Stimulated activated CD8-positive, alpha-beta memory T cell treated with anti-CD3 and anti-CD28 coated beads, Interleukin-4, amount 100 ng/mL, for 4 hours (primary cell): ENCODE measurements at places on chromosomes 2 and 18.

DNA sequence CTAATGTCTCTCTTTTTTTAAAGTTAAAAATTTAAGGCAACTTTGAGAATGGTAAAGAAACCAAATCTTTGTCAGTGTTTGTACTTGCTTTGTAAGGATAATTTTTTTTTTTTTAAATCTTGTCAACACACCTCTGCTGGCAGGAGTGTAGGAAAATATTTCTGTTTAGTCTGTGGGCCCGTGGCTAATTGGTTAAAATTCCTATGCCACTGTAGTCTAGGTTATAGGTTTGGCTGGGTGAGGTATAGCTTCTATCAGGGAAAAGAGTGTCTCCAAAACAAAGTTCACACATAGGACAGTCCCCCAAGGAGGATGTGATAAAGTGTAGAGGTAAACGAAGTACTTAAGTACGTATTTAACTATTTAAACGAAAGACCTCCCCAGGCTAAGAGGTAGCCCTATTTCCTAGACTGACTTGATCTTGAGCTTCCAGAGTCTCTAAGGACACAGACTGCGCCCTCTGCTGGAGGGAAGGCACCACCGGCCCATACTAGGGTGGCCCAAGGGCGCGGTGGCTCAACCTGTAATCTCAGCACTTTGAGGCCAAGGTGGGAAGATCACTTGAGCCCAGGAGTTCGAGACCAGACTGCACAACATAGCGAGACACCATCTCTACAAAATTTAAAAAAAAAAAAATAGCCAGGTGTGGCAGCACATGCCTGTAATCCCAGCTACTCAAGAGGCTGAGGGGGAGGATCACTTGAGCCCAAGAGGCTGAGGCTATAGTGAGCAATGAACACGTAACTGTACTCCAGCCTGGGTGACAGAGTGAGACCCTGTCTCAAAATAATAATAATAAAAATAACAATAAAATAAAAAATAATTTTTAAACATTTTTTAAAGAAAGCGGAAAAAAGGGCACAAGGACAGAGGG lies 8.9 kb downstream of the TEX44 start:
- peak; percentile 60 for DNase-seq

- no peak for DNase-seq
Measured at GRCh38 chr2:88318071-88318955, 134.2 kb downstream of the FOXI3 start.

- DNase-seq = no peak
Measured at GRCh38 chr2:83016343-83017110, 1442.6 kb downstream of the SUCLG1 start.

DNA sequence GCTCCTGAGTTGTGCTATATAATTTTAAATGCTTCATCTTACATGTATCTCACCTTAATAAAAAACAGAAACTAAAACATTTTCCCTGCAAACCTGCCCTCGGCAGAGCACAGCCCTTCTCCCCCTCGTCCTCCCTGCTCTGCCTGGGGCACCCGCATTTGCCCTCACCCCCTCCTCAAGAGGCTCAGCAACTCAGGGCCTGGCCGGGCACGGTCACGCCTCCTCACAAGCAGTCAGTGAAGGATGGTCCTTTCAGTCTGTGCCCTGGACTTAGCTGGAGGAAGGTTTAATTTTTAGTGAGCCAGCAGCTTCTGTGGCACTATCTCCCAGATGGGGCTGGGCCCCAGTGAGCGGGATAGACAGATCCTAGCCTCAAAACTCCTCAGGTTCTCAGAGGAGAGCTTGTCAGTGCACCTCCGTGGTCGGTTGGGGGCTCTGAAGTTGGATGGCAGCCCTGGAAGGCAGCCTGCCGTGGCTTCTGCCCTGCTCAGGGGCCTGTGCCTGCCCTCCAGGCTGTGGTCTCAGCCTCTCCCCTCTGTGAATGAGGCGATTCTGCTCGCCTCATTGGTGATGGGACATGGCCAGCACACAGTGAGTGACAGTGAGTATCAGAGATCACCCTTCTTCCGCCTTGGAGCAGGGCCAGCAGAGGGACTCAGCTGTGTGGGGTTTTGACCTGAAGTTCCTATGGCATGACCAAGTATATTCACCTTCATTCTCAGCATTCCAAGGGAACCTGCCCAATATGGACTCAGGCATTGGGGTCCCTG lies 56.3 kb upstream of the AFF3 start:
- DNase-seq = no peak

DNA sequence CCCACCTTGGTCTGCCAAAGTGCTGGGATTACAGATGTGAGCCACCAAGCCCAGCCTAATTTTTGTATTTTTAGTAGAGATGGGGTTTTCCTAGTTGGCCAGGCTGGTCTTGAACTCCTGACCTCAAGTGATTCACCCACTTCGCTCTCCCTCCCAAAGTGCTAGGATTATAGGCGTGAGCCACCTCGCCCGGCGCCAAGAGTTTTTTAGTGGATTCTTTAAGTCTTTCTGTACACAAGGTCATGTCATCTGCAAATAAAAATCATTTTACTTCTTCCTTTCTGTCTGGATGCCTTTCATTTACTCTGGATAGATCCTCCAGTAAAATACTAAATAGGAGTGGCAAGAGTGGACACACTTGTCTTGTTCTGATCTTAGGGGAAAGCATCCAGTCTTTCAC lies 61.7 kb downstream of the KCMF1 start:
- no peak for DNase-seq

GRCh38 chr18:59228351-59228750 lies 8.4 kb downstream of the GRP start:
- DNase-seq = no peak

DNA sequence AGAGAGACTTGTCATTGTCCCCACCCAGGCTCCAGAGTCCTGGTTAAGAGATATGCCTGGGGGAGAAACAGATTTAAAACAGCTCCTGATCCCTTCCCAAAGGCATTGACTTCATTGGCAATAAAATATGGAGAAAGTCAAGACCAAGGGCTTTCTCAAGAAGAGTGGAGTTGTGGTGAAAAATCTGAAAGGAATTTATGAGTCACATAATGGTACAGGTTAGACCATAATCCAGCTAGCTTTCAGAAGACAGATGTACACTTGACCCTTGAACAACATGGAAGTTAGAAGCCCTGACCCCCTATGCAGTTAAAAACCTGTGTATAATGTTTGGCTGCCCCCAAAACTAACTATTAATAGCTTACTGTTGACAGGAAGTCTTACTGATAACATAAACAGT lies 599.1 kb upstream of the SOX11 start:
- no peak for DNase-seq

- DNase-seq = no peak
Measured at GRCh38 chr2:234823196-234823876, 128.5 kb upstream of the SH3BP4 start.

DNA sequence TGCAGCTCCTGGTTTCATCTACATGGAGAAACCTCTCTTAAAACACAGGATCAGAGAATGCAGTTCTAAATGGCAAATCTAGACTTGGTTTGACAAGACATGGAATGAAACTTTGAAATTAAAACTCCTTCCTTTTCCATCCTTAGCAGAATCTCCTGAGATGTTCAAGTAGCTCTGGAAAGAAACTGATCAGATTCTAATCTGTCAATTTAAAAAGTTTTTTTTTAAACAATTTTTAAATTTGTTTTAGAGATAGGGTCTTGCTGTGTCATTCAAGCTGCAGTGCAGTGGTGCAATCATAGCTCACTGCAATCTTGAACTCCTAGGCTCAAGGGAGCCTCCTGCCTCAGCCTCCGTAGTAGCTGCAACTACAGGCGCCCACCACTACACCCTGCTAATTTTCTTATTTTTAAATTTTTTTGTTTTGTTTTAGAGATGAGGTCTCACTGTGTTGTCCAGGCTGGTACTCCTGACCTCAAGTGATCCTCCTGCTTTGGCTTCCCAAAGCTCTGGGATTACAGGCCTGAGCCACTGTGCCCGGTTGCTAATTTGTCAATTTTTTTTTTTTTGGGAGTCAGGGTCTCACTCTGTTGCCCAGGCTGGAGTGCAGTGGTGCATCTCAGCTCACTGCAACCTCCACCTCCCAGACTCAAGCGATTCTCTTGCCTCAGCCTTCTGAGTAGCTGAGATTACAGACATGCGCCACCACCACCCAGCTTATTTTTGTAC lies 216.7 kb downstream of the TGIF1 start:
- no peak for DNase-seq

GRCh38 chr2:40405465-40405864 lies 46.4 kb downstream of the SLC8A1 start:
- DNase-seq = no peak

GRCh38 chr2:47225061-47225783 lies 70.1 kb upstream of the STPG4 start:
- no peak for DNase-seq

GRCh38 chr2:147365622-147366021 lies 479.2 kb upstream of the ACVR2A start:
- DNase-seq = no peak

DNA sequence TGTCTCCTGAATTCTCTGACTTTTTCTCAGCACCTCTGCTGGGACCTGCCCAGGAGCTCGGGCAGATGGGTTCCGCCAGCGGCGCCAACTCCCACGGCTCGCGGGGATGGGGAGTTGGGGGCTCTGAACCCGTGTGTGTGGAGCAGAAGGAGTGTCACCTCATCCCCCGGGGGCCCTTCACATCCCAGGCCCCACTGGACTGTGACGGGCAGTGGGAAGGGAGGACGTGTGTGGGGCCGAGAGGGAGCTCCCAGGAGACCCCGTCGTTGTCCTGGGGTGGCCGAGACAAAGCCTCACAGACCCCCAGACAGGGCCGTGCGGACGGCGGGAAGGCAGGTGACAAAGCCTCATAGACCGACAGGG lies 130.0 kb upstream of the CTDP1 start:
- DNase-seq = no peak

GRCh38 chr2:150156415-150156814 lies 331.1 kb downstream of the RND3 start:
- no peak for DNase-seq

DNA sequence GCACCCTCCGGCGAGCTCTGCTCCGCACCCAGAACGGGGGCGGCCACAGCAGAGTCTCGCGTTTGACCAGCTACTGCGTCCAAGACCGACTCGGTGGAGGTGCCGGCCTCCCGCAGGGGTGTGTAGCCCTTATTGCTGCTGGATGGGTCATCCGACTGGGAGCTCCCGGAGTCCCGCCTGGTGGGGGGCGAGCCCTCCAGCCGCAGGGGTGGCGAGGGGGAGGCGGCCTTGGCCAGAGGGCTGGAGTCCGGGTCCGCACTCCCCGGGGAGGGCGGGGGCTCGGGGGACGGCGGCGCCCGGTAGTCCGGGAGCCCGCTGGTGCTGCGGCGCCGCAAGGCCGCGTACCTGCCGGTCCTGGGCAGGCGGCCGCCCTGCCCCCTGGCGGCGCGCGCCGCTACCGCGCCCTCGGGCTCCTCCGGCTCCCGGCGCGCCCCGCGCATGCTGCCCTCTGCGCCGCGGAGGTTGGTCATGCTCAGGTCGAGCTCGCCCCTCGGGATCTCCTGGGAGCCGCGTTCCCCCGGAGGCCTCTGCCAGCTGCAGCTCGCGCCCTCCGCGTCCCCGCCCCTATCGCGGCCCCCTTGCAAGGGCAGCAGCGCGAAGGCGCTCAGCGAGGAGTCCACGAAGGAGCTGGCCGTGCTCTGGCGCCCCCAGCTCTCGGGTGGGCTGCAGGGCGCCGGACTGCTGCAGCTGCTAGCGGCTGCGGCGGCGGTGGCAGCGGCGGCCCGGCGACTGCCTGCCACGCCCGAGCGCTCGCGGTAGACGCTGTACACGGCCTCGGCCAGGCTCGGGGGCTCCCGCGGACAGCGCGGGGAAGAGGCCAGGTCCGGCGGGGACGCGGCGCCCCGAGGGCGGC lies 4.8 kb downstream of the TMEM200C start:
- DNase-seq = no peak

DNA sequence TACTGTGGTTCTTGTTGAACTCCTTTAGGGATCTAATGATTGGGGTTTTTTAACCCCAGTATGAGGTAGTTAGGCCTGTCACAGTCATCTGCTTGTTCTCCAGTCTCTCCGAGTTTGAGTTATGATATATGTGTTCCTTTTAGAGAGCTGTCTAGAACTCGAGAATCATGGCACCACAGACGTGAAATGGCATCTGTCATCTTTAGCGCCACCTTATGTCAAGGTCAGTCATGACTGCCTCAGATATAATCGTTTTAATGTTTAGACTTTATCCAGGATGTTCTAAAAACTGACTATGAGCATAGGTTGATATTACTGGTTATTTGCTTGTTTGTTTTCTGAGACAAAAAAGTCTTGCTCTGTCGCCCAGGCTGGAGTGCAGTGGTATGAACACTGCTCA lies 112.2 kb downstream of the CEP192 start:
- no peak for DNase-seq

GRCh38 chr2:128410758-128411215 lies 92.1 kb upstream of the HS6ST1 start:
- DNase-seq = no peak

DNA sequence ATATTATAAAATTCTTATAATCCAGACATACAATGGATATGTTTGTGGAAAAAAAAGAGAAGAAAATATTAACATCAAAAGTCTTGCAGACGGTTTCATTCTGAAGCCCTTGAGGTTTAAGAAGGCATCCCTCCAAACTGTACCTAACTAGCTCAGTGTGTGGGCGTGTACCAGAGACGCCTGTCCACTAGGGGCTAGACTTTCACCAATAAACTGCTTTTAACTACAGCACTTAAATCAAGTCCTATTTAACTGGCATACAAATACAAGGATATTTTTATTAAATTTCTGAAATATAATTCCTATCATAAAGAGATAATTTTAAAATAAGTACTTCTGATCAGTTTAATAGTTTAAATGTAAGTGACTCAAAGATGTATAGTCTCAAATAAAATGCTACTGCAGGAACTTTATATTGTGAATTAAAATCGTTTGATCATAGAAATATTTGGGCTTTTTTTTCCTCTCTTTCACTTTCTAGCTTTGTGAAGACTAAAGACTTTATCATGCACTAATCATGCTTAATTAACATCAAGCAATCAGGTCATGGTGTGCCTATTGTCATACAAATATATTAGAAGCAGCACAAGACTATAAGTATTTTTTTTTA lies 437.7 kb downstream of the SATB2 start:
- DNase-seq = no peak

DNA sequence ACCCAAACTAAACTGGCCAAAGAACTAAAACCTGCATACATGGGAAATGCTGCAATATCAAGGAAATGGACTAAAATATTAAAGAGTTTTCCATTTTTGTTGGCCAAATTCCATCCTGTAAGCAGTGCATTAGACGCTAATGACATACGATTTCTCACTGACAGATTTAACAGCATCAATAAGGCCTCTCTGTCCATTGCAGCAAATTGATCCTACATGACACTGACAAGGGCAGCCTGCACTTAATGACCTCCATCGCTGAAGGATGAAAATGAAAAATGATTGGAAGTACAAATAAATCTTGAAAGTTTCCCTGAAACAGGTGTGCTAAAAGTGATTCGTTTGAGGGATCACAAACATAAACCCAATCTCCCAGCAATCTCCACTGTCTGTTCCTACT lies 317.6 kb upstream of the KLHL14 start:
- DNase-seq = no peak

GRCh38 chr2:127619203-127619590 lies 26.8 kb upstream of the GPR17 start:
- DNase-seq = no peak

GRCh38 chr2:204625135-204625534 lies 79.9 kb downstream of the PARD3B start:
- DNase-seq = no peak

- no peak for DNase-seq
Measured at GRCh38 chr18:41732356-41732755, 222.7 kb upstream of the PIK3C3 start.
